GM12864 (cell line): ENCODE measurements at places on chromosomes 13 and 19.

- DNase-seq: no peak
Measured at GRCh38 chr13:25709088-25709487, 337.3 kb downstream of the ATP8A2 start.

DNA sequence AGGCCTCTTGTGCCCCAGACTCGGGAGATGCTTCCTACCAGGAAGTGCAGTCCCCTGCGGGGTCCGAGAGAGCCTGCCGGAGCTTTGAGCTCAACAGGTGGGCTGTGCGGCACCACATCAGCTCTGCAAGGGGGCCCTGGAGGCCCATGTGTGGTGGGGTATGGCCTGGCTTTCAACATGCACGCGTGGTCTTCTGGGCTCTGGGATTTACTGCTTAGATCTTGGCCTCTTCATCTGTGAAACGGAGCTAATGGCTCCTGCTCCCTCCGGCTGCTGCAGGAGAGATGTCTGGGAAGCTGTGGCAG is 18.0 kb downstream of the NDUFB7 start:
- no peak for DNase-seq

DNA sequence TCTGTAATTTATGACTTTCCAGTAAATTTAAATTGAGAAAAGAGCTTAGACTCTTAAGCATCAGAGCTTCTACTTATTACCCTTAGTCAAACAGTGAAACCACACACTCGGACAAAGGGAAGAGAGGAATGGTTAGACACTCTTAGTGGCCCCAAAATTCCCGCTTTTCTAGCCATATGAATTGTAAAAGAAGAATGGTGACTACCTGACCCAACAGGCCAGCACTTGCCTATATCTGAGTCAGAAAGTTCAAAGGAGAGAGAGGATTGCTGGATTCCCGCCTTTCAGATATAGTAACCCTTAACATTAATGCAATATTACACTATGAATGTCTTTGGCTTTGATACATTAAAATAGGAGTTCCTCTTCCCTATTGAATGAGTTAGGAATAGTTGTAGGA is 317.3 kb downstream of the PCDH17 start:
- no peak for DNase-seq

GRCh38 chr19:35533822-35534392 is 651 bp downstream of the GAPDHS start:
- no peak for DNase-seq

DNA sequence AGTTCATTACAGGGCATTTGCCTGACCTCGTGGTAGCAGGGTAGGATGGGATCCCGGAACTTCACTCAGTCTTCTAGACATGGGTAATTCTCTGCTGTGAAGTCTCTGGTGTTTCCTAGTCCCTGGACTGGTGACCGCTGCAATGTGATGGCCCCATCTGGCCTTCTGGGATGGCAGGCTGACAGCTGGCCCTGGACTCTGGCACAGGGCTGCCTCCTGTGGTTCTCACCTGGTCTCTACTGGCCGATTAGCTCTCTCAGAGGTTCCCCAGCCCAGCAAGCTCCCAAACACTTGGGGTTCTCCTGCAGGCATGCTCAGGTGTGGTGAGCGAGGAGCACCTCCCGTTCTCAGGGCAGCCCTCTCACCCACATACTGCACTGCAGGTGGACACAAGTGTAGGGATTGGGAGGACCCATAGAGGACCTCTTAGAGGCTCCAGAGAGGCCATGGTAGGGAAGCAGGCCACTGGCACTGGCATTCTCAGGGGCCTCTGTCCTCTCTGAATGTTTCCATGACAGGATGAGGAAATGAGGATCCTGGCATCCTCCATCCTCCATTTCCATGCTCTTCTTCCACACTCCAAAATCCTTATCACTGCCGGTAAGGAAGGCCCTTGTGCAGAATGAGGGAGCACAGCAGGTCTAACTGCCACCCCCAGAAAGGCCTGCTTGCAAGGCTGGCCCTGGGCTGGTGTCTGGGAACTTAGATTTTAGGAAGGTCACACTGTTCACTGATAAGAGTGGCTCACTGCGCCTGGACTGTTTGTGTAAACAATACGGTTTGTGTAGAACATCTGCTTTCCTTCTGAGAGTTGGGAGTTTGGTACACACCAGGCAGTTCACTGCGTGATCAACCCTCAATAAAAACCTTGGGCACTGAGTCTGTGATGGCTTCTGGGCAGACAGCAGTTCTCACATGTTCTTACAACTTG is 31.5 kb upstream of the FARP1 start:
- no peak for DNase-seq

DNA sequence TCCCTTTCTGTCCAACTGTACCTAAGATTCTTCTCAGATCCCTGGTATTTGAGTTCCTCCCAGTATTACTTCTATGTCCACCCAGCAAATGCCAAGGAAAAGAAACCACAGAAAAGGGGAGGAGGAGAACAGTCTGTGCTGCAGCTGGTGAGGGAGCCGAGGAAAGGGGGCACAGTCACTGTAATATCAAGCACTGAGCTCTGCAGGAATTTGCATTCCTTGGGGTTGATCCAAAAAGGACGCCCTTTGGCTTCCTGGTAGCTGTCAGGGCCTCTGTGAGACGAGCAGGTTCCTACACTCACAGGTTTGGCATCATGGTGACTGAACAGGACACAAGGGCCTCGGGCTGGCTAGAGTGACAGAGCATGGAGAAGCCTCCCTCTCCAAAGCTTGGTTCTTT is 273.4 kb downstream of the NHLRC3 start:
- no peak for DNase-seq

GRCh38 chr19:6425732-6426620 is 1.4 kb upstream of the KHSRP start:
- no peak for DNase-seq

DNA sequence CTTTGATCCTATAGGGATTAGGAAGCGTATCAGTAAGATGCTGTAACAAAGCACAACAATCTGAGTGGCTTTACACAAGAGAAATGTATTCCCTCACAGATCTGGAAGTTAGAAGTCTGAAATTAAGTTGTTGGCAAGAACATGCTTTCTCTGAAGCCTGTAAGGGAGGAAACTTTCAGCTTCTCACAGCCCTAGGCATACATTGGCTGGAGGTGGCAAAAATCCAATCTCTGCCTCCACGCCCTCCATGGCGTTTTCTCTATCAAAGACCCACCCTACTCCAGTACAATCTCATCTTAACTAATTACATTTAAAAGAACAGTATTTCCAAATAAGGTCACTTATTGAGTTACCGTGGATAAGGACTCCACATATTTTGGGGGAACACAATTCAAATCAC is 211.9 kb downstream of the TDRD3 start:
- DNase-seq: no peak

DNA sequence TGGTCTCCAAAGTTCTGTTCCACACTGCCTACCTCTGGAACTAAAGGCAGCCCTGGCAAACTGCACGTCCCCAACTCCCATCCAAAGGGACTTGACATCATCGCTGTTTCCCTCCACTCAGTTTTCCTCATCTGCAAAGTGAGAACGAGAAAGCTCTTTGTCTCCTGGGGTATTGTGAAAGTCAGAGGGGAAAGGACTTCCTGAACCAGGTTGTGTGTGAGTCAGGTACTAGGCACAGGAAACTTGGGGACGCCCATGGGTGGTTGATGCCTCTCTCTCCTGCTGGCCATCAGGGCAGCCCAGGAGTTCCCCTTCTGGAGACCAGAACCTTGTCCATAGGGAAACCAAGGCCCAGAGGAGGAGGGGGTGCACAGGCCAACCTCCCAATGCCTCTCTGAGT is 4.7 kb downstream of the CRLF1 start:
- DNase-seq: no peak

- DNase-seq: no peak
Measured at GRCh38 chr19:41649827-41650226, 23.0 kb upstream of the CEACAM4 start.

- DNase-seq: no peak
Measured at GRCh38 chr13:28349371-28349770, 145.6 kb downstream of the FLT1 start.

- DNase-seq: no peak
Measured at GRCh38 chr19:6312018-6312417, 21.4 kb downstream of the ACER1 start.

DNA sequence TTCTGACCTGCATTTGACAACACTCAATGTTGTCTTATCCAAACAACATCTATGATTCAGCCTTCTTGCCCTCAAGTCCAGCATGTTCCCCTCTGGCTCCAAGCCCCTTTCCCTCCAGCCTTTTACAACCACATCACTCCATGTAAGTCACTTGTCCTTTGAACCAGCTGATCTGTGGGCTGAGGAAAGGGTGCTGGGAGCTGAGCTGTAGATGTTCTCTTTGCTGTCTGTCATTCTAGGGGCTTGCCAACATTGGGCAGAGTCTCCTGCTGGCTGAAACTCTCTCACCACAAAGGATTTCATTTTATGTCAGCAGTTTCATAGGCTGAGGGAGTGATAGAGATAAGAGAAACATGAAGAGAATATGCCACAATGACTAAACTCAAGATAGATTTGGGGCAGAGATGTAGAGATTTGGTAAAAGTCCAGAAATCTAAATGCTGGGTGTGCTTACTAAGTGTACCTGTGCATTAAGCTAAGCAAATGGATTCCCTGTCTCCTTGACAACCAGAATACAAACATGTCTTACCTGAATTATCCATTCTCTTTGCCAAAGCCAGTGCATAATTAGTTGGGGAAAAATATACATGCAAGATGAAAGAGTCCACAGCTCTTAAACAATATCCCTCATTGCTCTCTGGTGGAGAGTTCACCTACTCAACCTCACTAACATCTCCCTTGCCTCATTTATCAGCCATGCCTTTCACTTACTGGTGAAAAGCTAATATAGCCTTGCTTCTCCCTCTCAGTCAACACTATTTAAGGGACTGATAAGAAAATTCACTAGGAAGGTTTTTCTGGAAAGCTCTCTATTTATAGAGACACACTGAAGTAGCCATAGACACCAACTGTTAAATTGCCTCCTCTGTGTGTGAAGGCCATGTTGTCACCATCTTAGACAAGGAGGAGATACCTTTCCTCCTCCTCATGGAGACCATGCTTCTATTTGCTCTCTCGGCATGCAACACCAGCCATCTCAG is 175.5 kb upstream of the SERP2 start:
- DNase-seq: peak; percentile 27

DNA sequence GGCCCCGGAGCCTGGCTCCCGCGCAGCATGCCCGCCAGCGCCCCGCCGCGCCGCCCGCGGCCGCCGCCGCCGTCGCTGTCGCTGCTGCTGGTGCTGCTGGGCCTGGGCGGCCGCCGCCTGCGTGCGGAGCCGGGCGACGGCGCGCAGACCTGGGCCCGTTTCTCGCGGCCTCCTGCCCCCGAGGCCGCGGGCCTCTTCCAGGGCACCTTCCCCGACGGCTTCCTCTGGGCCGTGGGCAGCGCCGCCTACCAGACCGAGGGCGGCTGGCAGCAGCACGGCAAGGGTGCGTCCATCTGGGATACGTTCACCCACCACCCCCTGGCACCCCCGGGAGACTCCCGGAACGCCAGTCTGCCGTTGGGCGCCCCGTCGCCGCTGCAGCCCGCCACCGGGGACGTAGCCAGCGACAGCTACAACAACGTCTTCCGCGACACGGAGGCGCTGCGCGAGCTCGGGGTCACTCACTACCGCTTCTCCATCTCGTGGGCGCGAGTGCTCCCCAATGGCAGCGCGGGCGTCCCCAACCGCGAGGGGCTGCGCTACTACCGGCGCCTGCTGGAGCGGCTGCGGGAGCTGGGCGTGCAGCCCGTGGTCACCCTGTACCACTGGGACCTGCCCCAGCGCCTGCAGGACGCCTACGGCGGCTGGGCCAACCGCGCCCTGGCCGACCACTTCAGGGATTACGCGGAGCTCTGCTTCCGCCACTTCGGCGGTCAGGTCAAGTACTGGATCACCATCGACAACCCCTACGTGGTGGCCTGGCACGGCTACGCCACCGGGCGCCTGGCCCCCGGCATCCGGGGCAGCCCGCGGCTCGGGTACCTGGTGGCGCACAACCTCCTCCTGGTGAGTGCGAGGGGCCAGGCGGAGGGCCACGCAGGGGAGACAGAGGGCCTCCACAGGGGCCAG is at the start of gene KL:
KL (plus strand) TSS at position 10 of the 909 bp plus-strand sequence; CDS start at position 28, 18 bp downstream.
- DNase-seq: no peak

DNA sequence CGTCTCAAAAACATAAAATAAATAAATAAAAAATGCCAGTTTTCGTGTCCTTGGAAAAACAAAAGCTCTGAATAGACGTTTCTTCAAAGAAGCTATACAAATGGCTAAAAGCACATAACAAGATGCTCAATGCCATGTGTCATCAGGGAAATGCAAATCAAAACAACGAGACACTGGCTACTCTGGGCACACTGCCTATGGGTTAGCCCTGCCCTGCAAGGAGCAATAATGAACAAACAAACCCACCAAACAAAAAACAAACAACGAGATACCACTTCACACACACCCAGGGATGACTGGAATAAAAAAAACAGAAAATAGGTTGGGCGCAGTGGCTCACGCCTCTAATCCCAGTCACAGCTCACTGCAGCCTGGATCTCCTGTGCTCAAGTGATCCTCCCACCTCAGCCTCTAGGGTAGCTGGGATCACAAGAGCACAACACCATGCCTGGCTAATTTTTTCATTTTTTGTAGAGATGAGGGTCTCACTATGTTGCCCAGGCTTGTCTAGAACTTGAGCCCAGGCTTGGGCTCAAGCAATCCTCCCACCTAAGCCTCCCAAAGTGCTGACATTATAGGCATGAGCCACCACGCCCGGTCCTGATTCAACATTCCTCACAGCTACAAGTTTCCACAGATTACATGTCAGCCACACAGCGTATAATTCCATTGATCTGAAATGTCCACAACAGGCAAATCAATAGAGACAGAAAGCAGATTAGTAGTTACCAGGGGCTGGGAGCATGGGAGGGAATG is 15.5 kb upstream of the ISYNA1 start:
- DNase-seq: no peak

DNA sequence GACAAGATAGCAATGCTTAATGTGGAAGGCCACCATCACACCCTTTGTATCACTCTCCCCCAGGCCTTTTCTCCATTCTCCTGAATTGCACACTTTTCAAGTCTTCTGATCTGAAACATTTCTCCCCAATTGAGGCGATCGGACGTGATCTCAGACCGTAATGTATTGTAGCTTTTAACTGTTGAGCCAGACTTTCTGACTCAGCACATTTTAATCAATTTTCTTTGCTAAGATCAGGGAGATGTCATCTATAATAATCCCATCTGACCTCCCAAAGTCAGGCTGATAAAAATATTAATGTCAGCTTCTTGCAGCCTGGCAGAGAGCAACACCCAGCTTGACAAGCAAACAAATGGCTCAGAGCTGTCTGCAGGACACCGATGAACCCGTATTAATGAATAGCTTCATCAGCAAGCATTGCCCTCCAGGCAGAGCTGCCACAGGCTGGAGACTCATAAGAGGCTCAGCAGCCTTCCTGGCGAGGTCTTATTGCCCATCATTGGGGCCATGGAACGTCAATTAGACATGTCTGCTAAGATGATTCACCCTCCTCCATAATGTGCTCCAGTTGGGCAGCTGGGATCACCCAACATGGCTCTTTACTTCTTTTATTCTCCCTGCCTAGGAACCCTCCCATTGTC is 60.2 kb upstream of the UQCRFS1 start:
- no peak for DNase-seq

DNA sequence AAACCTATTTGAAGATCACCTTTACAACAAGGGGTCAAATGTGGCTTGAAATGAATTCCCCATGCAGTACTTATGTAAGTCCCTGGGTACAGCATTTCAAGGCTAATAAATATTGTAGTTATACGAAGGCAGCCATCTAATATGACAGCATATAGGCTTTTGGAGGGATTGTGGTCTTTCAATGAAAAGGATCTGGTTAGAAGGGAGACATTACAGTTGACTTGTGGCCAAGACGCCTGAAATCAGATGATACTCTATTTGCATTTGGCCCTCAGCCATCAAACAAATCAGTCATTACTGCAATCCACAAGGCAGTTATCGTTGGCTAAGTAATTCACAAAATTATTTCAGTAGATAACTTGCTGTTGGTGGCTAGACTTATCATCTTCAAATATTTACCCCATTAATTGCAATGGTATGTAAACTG is 242.7 kb downstream of the DCLK1 start:
- DNase-seq: no peak
